Activated gamma-delta T cell treated with Interleukin-2 at 50 U/mL for 16 hours (primary cell): ENCODE measurements at places on chromosomes 4 and X.

- DNase-seq, result no peak
Measured at GRCh38 chr4:37197899-37198298, 46.6 kb upstream of the NWD2 start.

- no peak for DNase-seq
Measured at GRCh38 chr4:7430368-7430964, 4.3 kb downstream of the PSAPL1 start.

- no peak for DNase-seq
Measured at GRCh38 chr4:38163216-38164006, 203.2 kb downstream of the PTTG2 start.

- DNase-seq, result peak; percentile 18
Measured at GRCh38 chrX:8815460-8816065, 14.4 kb upstream of the FAM9A start.

GRCh38 chrX:124260845-124261244, 71.6 kb upstream of the TEX13D start:
- DNase-seq, result no peak

GRCh38 chrX:150217609-150218008, 145.5 kb upstream of the MAMLD1 start:
- DNase-seq, result no peak
